ENCODE measurements at places on chromosomes 5 and 9.

DNA sequence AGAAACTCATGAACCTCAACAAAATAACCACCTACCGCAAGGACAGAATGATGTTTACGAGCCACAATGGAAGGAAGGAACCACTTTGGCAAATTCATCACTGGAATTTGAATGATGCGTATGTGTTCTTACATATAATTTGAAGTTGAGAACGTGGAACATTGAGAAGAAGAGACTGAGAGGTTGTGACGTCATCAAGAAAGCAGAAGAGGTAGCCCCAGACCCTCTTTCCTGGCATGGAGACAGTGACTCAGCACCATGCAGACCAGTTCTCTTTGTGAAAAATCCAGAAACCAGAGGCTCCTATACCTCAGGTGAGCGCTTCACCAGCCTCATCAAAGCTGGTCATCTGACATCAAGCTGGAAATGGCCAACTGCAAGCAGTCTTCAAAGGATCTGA lies 124.5 kb downstream of the PDZD2 start:
- no peak for DNase-seq

- DNase-seq = peak; percentile 56
Observed at GRCh38 chr9:137551264-137552021, at the start of gene MRPL41. Gene MRPL41, plus strand, starts transcription at chr9:137551879. Its CDS starts 203 bp downstream, at chr9:137552082.

GRCh38 chr5:10675177-10675700 lies 85.8 kb downstream of the DAP start:
- DNase-seq = no peak

- DNase-seq = no peak
Observed at GRCh38 chr9:112554516-112554915, 67.9 kb downstream of the KIAA1958 start.

DNA sequence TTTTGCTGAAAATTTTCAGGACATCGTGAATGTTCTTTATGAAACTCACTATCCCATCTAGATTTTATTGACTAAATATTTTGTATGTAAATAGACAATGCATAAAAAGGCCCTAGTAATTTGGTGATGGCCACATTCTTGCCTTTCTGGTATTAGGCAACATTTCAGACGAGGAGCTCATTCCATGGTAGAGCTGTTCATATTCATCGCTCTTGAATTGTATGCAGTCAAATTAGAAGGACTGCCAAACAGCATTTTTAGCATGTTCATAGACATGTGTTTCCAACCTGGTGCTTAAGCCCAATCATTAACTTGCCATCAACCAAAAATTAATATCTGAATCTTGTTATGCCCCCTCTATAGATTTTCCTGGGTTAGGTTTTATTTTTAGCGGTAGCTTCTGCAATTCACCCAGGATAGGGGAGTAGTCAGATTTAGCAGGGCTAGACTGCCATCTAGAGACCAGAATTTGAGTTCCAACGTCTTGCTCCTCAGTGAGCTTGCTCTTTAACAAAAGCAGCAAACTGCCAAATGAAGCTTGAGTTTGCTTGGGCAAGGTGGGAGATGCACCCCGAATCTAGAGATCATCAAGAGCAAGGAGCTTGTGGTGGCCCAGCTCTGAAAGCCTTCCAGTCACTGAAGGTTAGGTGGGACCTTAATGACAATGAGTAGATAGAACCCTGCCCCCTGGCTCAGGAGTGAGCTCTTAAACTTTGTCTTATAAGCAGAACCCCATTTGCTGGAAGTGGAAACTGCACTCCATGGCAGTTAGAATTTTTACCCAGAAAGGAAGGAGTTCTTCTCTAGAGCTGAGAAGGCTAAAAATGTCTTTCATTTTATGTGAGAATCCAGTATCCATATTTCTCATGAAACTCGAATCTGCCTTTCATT lies 456.2 kb downstream of the RASEF start:
- DNase-seq = no peak

GRCh38 chr5:14932902-14933469 lies 61.4 kb upstream of the ANKH start:
- no peak for DNase-seq
